ENCODE measurements at places on chromosomes 2 and 18.

DNA sequence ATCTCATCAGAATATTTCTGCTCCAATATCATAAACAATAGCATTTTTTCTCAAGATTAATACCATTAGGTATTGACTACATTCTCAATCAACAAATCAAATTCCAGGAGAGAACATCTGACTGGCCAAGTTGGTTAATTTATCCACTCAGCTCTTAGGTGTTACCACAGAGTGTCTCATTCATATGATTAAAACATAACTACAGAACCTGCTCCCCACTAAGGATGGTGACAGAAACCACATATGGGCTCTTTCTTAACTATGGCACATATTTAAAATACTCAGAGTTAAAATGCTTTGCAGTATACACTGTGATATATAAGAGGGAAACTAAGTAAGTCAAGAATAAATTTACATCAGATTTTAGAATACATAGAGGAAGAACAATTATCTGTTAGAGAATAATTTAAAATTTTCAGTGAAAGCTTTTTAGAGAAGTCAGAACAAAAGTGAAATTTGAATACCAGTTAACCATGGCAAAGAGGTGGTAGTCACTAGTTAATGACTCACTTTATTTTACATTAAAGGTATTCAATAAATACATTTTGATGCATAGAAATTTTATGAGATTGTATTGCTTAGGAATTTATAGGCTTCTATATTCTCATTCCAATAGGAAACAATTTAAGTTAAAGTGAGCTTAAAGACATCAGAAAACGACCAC lies 1120.8 kb upstream of the TMEFF2 start:
- H3K27me3 ChIP-seq: no peaks in the 10 kb centered on the region
- no peak for DNase-seq
- no peaks in the 10 kb centered on the region for H3K36me3 ChIP-seq
- H3K4me3 ChIP-seq: no peak overlapping the region
- no peak overlapping the region for H3K27ac ChIP-seq

GRCh38 chr2:54952425-54952824 lies 97.8 kb downstream of the RTN4 start:
- DNase-seq: no peak
- no peaks in the 10 kb centered on the region for H3K27me3 ChIP-seq
- H3K36me3 ChIP-seq: no peaks in the 10 kb centered on the region
- peaks cover 27% of the 10 kb centered on the region for H3K4me1 ChIP-seq

DNA sequence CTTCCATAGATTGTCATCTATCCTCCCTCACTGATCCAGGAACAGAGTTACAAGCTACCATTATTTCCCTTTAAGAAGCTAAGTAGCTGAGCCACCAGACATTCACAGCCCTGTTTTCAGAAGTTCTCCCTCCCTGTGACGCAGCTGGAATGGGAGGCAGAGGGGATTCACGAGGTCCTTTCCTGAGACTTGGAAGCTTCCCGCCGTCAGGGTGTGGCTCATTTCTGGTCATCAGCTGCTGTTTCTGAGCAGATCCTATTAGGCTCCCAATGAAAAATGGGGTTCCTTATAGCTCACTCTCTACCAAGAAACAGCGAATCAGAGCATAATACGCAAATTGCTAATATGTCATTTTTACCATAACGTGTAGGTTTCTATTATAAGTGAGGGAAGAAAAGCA lies 559.3 kb upstream of the ID2 start:
- no peak for DNase-seq
- no peaks in the 10 kb centered on the region for H3K36me3 ChIP-seq
- no peaks in the 10 kb centered on the region for H3K27me3 ChIP-seq
- peaks cover 47% of the 10 kb centered on the region for H3K4me1 ChIP-seq
- no peak overlapping the region for H3K4me3 ChIP-seq

DNA sequence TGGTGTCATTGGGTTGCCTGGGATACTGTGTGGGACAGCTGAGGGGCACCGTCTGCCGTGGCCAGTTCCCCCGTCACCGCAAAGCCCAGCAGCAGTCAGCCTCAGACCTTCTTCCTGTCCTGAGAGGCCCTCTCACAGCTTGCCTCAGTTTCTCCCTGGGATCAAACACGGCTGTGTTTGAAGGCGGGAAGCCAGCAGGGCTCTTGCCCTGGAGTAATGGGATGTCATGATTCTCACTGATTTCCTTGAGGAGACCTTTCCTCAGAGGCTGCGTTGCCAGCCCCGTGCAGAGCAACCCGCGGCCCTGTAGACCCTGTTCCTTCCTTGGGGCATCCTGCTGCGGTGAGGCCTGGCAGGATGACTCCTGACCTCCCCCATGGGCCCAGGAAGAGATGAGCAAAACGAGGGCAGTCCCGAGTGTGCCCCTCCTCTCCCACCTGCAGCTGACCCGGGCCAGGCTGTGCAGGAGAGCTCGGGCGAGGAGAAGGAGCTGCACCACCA lies 13.9 kb upstream of the NFATC1 start:
- peaks cover 8% of the 10 kb centered on the region for H3K4me1 ChIP-seq
- no peaks in the 10 kb centered on the region for H3K27me3 ChIP-seq
- H3K36me3 ChIP-seq: no peaks in the 10 kb centered on the region
- H3K4me3 ChIP-seq: no peak overlapping the region
- no peak overlapping the region for H3K27ac ChIP-seq
- DNase-seq: no peak

GRCh38 chr2:127762846-127763245 lies 48.1 kb downstream of the WDR33 start:
- H3K27ac ChIP-seq: no peak overlapping the region
- no peak for DNase-seq
- H3K4me3 ChIP-seq: no peak overlapping the region
- no peaks in the 10 kb centered on the region for H3K4me1 ChIP-seq
- no peaks in the 10 kb centered on the region for H3K27me3 ChIP-seq
- peaks cover 50% of the 10 kb centered on the region for H3K36me3 ChIP-seq

- no peak for DNase-seq
- no peaks in the 10 kb centered on the region for H3K36me3 ChIP-seq
- no peak overlapping the region for H3K4me3 ChIP-seq
- H3K27ac ChIP-seq: no peak overlapping the region
- H3K27me3 ChIP-seq: no peaks in the 10 kb centered on the region
These were observed 19.5 kb downstream of the BOLA3 start for GRCh38 chr2:74128206-74128605.

- no peaks in the 10 kb centered on the region for H3K36me3 ChIP-seq
- peaks cover 20% of the 10 kb centered on the region for H3K4me1 ChIP-seq
- no peak overlapping the region for H3K4me3 ChIP-seq
- H3K27me3 ChIP-seq: no peaks in the 10 kb centered on the region
These were observed 26.8 kb upstream of the E2F6 start for GRCh38 chr2:11492720-11493119.

- peaks cover 59% of the 10 kb centered on the region for H3K27me3 ChIP-seq
- peaks cover 61% of the 10 kb centered on the region for H3K4me1 ChIP-seq
- H3K27ac ChIP-seq: no peak overlapping the region
- no peaks in the 10 kb centered on the region for H3K36me3 ChIP-seq
These were observed 6.6 kb downstream of the DLX2 start for GRCh38 chr2:172095905-172096625.

- H3K4me3 ChIP-seq: no peak overlapping the region
- no peaks in the 10 kb centered on the region for H3K4me1 ChIP-seq
- no peak overlapping the region for H3K27ac ChIP-seq
- no peaks in the 10 kb centered on the region for H3K36me3 ChIP-seq
These were observed 572.9 kb upstream of the SLC8A1 start for GRCh38 chr2:41024816-41025215.

GRCh38 chr18:73693091-73693490 lies 454.5 kb downstream of the FBXO15 start:
- no peaks in the 10 kb centered on the region for H3K36me3 ChIP-seq
- H3K4me3 ChIP-seq: no peak overlapping the region
- H3K27ac ChIP-seq: no peak overlapping the region
- H3K4me1 ChIP-seq: no peaks in the 10 kb centered on the region

DNA sequence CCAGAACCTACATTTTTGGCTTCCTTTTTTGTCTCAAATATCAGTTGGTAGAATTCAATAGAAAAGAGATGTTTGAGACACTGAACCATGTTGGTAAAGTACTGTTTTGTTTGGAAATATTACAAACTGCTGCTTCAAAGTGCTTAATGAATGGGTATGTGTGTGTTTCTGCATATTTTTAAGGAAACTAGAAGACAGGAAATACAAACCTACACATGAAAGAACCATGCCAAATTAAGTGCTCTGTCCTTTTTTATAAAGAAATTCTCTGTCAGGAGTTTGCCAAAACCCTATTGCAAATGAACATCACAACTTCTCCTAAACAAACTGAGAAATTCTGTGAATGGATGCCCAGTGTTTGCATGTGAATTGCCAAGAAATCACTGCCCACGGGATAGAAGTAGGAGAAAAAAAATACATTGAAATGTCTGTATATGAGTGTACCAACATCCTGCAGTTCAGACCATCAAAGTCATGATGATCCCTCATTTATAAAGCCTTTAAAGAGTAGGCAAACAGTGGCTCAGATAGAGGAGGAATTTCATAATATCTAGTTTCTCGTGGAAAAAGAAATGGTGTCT lies 69.6 kb upstream of the RND3 start:
- no peak overlapping the region for H3K27ac ChIP-seq
- no peaks in the 10 kb centered on the region for H3K27me3 ChIP-seq
- H3K4me3 ChIP-seq: no peak overlapping the region
- H3K4me1 ChIP-seq: no peaks in the 10 kb centered on the region
- no peaks in the 10 kb centered on the region for H3K36me3 ChIP-seq

DNA sequence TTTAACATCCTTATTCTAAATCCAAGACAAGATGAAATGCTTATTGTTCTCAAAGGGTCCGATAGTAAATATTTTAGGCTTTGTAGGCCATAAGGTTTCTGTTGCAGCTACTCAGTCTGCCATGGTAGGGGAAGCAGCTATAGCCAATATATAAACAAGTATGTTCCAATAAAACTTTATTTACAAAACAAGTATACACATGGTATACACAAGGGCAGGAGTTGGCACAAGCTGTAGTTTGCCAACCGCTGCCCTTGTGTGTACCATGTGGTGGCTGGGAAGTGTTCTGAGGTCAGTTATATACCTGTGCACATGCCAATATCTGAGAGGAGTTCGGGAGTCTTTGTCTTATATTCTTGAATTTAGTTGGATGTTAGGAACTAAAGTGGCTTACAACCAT lies 126.0 kb upstream of the DNMT3A start:
- H3K4me3 ChIP-seq: no peak overlapping the region
- DNase-seq: no peak
- H3K36me3 ChIP-seq: no peaks in the 10 kb centered on the region
- no peaks in the 10 kb centered on the region for H3K27me3 ChIP-seq

- H3K36me3 ChIP-seq: no peaks in the 10 kb centered on the region
- peaks cover 24% of the 10 kb centered on the region for H3K4me1 ChIP-seq
- no peak overlapping the region for H3K27ac ChIP-seq
- no peaks in the 10 kb centered on the region for H3K27me3 ChIP-seq
- DNase-seq: no peak
These were observed 54.2 kb upstream of the SEMA4C start for GRCh38 chr2:96923810-96924774.

DNA sequence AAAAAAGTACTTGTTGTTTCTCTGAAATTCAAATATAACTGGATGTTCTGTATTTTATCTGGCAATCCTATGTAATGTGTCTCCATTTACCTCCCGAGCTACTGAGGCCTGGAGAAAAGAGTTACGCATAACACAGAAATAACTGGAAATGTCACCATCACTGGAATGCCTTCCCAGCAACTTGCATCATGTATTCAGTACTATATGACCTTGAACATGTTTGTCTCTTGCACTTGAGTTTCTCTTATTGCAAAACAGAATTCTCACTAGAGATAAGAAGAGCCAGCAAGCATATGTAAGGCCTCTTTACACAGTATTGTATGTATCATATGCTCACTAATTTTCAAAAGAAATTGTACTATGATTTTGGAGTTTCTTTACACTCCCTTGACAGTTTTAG lies 99.6 kb upstream of the CTAGE1 start:
- no peaks in the 10 kb centered on the region for H3K4me1 ChIP-seq
- no peaks in the 10 kb centered on the region for H3K36me3 ChIP-seq
- H3K27me3 ChIP-seq: no peaks in the 10 kb centered on the region
- no peak for DNase-seq
- no peak overlapping the region for H3K4me3 ChIP-seq
- H3K27ac ChIP-seq: no peak overlapping the region

DNA sequence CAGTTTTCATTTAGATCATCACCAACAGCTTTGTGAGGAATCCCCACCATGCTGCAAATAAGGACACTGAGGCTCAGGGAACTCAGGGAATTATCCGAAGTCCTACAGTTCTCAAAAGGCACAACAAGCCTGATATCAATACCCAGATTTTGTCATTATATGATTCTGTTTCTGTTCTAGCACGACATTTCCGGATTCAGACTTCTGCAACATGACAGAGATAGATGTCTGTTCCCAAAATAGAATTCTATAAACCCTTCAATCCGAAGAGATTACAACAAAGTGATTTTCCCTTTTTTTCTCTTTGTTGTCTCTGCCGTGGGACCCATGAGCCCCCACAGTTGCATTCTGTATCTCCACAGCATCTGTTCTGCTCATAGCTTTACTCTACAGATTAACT lies 72.0 kb downstream of the DOCK10 start:
- H3K4me1 ChIP-seq: peaks cover 35% of the 10 kb centered on the region
- no peaks in the 10 kb centered on the region for H3K27me3 ChIP-seq
- DNase-seq: no peak
- no peak overlapping the region for H3K4me3 ChIP-seq

DNA sequence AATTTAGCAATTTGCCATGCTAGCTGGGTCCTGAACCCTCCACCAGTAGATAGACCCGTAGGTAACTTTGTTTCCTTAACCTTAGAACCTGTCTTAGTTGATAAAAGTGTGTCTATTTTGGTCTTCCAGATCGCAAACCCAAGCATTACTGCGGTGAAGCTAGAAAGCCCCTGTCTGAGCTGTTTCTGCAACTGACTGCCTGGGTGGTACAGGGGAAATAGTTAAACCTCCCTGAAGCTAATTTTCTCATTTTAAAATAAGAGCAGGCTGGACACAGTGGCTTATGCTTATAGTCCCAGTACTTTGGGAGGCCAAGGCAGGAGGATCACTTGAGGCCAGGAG lies 101.7 kb upstream of the MSH2 start:
- no peaks in the 10 kb centered on the region for H3K27me3 ChIP-seq
- DNase-seq: no peak
- H3K4me3 ChIP-seq: no peak overlapping the region
- no peak overlapping the region for H3K27ac ChIP-seq
- no peaks in the 10 kb centered on the region for H3K36me3 ChIP-seq

- no peak overlapping the region for H3K27ac ChIP-seq
- H3K27me3 ChIP-seq: no peaks in the 10 kb centered on the region
- no peak overlapping the region for H3K4me3 ChIP-seq
These were observed 58.7 kb downstream of the DTNB start for GRCh38 chr2:25614711-25615110.

GRCh38 chr2:136246086-136246669 lies 128.2 kb upstream of the CXCR4 start:
- H3K4me3 ChIP-seq: no peak overlapping the region
- DNase-seq: no peak
- H3K27me3 ChIP-seq: no peaks in the 10 kb centered on the region
- H3K36me3 ChIP-seq: no peaks in the 10 kb centered on the region
- no peak overlapping the region for H3K27ac ChIP-seq
- H3K4me1 ChIP-seq: no peaks in the 10 kb centered on the region

GRCh38 chr2:42569116-42569711 lies 782 bp downstream of the MTA3 start:
- H3K4me1 ChIP-seq: peaks cover 39% of the 10 kb centered on the region
- DNase-seq: no peak
- no peaks in the 10 kb centered on the region for H3K36me3 ChIP-seq
- no peaks in the 10 kb centered on the region for H3K27me3 ChIP-seq
